Myocyte (in vitro differentiated cells): ENCODE measurements at places on chromosomes 1 and 21.

DNA sequence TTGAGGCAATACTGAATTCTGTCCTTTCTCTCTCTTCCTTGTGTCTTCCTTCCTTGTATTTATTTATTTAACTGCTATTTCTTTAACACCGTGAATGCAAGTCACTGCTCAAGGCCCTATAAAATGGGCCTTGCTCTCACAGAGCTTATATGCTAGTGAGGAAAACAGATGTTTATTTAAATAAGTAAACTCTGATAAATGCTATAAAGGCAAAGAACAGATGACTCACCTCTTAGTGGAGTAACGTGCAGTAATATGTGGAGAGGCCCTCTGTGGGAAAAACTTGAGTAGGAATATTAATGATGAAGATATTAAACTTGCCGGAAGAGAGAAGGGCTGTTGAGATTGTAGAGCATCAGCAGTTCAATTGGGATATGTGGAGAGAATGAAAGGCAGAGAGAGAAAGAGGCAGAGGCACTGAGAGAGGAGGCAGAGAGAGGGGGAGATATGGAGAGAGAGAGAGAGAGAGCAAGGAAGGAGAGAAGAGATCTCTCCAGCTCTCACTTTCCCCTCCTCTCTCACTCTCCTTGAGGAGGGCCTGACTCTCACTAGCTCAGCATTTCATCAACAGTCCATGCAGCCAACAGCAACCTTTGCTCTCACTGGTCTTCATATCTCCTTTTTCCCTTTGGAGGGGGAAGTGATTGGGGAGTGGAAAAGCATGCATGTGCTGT, 322.2 kb downstream of the LMX1A start:
- no peak for DNase-seq

- no peak for DNase-seq
Observed at GRCh38 chr1:200675588-200675852, 5.8 kb upstream of the DDX59 start.

DNA sequence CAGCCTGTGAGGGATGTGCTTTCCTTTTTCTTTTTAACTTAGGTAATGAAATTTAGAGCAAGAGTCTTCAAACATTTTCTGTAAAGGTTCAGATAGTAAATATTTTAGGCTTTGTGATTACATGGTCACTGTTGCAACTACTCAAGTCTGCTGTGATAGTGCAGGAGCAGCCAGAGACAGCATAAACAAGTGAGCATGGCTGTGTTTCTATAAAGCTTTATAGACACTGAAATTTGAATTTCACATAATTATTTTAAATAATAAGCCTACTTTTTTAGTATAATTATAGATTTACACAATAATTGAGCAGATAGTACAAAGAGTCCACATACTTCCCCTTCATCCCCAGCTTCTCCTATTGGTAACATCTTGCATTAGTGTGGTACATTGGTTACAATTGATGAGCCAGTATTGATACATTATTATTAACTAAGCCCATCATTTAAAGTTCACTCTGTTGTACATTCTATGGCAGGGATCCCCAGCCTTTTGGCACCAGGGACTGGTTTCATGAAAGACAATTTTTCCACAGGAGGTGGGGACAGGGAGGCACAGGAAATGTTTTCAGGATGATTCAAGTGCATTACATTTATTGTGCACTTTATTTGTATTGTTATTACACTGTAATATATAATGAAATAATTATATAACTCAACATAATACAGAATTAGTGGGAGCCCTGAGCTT, 3.0 kb downstream of the ATF6 start:
- DNase-seq: no peak

DNA sequence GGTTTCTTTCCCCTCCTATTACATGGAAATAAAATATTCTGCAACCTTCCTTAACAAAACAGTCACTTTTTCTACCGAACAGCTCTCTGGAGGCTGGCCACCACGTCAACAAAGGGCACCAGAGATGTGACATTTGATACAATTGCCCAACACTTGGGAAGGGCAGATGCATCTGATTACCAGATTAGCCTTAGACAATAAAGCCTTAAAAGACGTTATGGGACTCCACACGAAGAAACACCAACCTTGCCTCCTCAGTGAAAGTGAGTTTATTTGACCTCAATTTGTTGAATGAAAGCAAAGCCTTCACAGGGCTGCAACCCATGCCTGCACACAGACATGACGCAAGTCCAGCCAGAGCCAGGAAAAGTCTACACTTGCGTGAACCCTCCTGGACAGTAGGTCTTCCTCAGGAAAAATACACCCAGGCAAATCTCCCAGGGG, 136.1 kb downstream of the TGFBR3 start:
- DNase-seq: no peak

DNA sequence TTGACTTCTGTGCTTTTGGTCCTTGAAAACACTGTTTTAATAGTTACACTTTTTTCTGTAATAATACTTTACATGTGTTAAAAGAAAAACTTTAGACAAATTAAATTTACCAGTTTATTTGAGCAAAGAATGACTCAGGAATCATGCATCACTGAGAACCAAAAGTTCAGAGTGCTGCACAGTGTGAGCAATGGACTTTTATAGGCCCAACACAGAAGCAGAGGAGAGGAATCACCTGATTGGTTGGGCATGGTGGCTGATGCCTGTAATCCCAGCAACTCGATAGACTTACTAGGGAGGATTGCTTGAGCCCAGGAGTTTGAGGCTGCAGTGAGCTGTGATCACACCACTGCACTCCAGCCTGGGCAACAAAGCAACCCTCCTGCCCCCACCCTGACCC, 29.3 kb downstream of the ZNF648 start:
- DNase-seq: no peak

DNA sequence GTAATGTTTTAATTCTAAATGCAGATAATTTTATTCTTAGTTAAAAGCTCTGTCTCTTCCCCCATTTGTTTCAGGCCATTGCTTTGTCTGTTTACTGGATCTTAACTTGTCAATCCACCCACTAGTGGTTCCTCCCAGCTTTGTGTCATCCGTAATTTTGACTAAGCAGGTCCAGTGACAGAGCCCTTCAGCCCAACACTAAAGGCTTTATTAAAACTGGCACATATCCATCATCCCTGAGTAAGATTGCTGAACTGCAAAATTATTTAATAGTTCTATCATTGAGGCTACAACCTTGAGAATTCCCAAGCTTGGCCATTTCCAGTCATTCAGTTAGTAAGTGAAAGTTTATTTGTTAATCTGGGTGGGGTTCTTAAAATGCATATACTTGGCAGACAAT, 96.7 kb downstream of the NGF start:
- DNase-seq: no peak

DNA sequence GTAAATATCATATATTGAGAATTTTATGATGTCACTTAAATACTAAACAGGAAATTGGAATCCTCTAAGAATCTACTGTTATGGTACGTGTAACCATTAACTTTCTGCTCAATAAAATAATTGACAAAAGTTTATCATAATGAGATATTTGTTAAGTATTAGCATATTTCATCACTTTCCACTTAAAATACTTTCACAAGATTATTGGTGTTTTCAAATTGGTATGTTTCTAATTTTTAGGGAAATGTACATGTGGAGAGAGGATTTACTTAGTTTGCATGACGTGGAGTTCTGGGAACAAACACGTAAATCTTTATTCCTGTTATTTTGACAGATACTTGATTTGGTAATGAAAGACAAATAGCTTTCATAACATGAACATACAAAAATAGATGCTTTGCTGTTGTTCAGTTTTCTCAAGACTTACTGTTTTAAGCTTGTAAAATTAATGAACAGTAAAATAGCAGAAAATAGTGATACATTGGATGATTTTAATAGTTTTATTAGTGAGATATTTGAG, 1.6 kb downstream of the SRSF11 start:
- DNase-seq: no peak

- DNase-seq: no peak
Observed at GRCh38 chr1:7369866-7370265, 401.2 kb upstream of the VAMP3 start.

- DNase-seq: no peak
Observed at GRCh38 chr21:45583831-45584509, 41.7 kb upstream of the SLC19A1 start.

- DNase-seq: no peak
Observed at GRCh38 chr1:170254371-170254770, 108.6 kb downstream of the NTMT2 start.

DNA sequence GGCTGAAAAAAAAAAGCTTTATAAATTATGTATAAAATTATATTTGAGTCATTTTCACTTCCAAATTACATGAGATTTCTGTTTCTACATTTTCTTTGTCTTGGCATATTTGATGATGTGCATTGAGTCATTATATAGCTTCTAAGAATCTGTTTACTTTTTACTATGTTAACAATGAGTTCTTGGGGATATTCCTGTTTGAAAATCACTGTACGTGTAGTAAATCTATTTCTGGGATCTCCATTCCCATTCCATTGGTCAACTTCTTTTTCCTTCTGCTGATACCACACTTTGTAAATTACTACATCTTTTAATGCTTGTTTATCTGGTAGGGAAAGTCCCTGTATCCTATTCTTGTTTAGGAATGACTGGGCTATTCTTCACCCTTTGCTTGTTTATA, 43.6 kb downstream of the TNFRSF9 start:
- DNase-seq: no peak

DNA sequence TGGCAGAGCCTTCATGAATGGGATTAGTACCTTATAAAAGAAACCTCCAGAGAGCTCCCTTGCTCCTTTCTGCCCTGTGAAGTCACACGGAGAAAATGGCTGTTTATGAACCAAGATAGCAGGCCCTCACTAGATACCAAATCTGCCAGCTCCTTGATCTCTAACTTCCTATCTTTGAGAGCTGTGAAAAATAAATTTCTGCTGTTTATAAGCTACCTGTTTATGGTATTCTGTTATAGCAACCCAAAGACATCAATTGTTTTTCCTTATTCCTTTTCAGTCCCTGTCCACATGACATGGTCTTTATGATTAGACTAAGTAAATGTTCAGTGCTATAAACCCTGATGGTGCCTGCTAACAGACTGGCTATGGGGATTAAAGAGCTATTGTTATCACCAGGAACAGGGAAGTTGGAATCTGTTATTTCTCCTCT, 9.7 kb upstream of the STIL start:
- DNase-seq: no peak

DNA sequence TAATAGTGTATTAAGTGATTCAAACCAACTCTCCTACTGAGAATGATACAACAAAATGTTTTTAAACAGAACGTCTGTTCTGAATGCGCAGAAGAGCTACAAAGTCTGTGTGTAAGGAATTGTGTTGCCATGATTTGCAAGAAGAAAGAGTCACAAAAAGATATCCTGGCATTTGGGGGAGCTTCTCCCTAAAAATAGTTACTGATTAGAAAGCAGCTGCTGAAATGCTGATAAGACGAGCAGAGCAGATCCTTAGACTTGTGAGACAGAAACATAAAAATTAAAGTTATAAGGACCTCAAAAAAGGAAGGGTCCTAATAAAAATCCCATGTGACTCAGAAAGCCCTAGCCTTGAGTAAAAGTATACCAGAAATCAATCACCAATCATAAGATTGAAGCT, 54.9 kb upstream of the CRB1 start:
- DNase-seq: no peak

GRCh38 chr1:38020396-38020795, 7.9 kb downstream of the UTP11 start:
- peak; percentile 55 for DNase-seq

- peak; percentile 79 for DNase-seq
Observed at GRCh38 chr1:53025034-53025768, 36.8 kb upstream of the PODN start.

DNA sequence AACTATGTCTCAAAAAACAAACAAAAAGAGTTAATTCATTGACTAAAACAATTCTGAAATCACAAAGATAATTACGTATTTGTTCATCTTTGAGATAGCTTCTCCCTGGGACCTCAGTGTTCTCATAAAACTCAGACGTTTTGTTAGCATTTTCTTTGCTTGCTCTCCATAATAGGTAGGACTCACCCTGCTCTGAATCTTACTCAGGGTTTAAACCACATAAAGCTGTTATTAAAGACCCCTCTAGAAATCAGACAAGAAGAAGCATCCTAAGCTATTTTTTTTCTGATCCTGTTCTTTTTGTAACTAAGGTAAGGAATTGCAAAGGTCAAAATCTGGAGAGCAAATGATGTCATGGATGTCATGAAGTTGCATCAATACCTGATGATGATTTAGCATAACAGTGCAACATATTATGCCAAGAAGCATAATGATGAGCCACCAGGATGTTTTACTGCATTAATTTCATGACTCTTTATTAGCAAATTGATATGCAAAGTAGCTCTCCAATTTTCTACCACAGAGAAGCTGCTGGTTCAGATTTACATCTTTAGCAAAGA, 2.4 kb downstream of the FBXO42 start:
- DNase-seq: no peak

GRCh38 chr1:96934282-96934681, 212.7 kb downstream of the PTBP2 start:
- no peak for DNase-seq

GRCh38 chr1:118032883-118033282, 103.3 kb downstream of the WDR3 start:
- DNase-seq: no peak

GRCh38 chr1:210587566-210587965, 258.9 kb downstream of the HHAT start:
- DNase-seq: peak; percentile 82

- DNase-seq: no peak
Observed at GRCh38 chr1:87754139-87754538, 425.5 kb downstream of the LMO4 start.

- no peak for DNase-seq
Observed at GRCh38 chr1:203349773-203350524, 973 bp downstream of the FMOD start.

DNA sequence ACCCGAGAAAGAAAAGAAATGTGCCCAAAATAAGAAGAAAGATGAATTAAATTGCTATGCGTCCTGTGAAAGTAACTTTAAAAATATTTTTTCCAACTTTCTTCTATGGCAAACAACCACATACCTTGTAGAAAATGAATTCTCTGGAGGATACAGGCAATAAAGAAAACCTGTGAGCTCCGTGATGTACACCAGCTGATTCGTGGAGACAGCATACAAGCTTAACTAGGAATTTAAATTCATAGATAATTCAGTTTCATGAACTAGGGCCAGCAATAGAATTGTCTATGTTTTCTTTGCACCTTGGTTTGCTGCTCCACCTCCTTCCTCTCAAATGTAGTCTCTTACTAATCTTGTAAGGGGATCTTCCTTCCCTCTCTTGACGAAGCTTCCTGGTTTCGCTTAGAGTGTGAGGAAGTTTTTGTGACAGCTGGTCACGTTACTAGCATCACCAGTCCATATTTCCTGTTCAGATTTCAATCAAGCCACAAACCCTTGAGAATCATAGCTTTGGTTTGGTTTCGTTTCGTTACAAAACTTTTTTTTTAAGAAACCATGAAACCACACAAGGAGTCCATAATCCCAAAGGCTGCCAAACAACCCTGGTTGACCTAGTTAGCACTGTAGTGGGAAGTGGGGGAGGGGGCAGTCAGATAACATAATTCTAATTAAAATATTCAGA, 35.8 kb downstream of the GREM2 start:
- peak; percentile 86 for DNase-seq

DNA sequence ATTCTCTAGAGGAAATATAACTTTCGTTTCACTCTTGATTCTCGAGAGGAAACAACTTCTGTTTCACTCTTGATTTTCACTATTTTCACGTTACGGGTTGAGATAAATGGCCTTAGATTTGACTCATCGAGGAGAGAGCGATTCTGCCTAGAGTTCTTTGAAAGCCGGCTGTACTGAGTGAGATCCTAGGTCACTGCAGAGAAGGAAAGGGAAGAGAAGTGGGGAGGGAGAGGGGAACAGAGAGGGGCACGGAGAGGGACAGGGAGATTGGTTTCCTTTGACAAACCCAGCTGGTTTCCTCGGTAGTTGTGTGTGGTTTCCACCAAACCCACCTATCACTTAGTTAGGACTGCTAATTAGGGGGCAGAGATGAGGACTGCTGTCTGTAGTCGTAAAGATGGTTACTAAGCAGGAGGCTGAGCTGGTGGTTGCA, 21.6 kb upstream of the GPR137B start:
- DNase-seq: no peak
